NCI-H446 (cell line): ENCODE measurements at places on chromosomes 1 and 21.

GRCh38 chr1:89525169-89525855 is 683 bp downstream of the LRRC8B start:
- DNase-seq = no peak

- no peak for DNase-seq
Observed at GRCh38 chr1:7300893-7301663, 470.0 kb upstream of the VAMP3 start.

DNA sequence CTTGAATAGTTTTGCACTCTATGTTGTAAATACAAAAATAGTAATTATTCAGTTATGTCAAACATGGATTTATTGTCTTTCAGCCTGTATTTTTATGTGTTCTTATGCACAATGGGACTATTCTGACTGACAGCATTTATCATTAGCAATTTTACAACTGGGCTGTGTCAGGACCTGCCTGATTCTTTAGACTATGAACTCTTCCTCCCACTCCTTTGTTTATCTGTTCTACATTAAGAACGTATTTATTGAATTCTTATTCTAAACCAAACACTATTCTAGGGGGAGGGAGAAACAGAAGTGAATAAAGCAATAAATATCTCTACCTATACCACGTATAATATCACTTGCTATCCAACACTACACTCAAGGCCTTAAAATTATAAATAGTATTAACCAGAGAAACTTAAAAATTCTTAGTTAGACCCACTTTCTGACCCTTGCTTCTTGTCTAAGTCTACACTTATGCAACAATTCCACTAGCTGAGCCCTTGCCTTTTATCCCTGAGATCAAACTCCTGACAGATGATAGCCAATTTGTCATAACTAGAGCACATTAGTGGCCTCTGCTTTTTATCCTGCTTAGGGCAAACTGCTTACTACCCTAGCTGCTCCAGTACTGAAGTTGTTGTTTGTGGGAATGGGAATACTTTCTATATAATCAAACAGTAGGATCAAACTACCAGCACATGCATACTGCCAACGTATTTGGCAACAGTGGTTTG is 494.3 kb downstream of the BRINP3 start:
- DNase-seq = no peak

DNA sequence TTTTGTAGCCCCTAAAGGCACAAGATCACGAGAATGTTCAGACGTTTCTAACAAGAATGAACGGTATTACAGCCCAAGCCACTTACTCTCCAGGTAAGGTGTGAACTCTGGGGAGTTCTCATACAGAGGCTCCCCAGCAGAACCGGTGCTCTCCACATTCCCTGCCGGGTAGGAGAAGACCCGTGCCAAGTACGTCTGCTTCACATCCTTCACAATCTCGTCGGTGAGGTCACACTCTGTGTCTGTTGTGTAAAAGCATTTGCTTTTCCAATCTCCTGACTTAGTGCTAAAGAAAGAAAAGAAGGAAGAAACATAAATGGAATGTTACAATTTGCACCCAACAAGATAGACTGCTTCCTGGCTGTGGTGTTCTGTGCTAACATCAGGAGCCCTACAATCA is 5.7 kb downstream of the F3 start:
- DNase-seq = no peak

DNA sequence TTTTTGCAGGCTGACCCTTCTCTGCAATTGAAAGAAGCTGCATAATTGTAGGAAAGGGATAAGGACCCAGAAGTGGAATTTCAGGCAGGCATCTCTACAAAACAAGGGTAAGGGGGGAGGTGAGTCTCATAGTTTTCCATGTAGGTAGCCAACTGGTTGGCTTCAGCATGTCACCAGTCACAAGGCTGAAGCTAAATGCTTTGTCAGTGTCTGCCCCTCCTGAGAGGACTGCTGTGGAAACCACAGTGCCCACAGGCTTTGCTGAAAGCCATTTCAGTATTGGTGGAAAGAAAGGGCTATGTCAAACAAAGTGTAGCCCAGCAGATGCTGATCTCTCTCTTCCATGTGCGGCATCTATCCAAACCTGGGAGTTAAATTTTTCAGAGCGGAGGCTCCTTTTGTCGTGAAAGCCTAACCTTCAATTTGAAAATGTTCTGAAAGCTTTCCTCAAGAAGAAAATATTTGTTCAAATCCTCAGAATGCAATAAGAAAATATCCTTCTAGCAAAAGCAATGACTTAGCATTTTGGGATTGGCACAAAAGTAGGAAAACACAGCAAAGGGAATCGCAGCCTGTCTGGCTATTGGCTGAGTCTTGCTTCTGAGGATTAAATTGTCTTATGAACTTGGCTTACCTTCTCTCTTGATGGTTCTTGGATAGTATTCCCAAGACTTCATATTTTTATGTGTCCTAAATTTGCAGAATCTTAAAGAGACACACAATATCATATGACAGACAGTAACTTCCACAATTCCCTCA is 591.7 kb downstream of the PLPP3 start:
- no peak for DNase-seq

DNA sequence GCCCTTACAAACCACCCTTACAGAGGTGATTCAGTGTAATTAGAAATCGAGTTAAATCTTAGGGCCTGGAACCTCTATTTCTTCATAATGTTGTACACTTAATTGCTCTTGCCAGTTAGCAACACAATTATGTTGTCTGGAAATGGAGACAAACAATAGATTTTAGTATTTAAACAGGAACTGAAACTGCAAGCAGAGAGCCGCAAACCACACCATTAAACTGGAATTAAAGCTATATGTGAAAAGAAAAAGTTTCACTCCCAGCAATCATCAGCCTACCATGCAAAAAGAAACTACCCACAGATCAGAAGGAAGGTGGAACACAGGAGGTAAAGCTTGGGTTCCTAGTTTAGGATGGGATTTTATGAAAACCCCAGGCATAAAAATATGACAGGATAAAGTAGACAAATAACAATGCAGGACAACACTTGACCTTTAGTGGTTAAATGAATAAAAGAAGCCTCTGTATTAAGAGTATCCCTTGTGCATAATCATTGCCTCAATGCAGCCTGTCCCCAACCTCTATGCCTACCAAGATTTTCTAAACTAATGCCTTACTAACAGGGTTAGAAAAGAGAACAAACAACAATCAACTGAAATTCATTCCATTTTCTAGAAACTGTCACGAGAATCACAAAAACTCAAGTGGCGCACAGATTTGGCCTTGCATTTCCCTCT is 304.3 kb upstream of the ESRRG start:
- DNase-seq = no peak

GRCh38 chr1:200108659-200109058 is 81.1 kb downstream of the NR5A2 start:
- no peak for DNase-seq

- DNase-seq = peak; percentile 24
Observed at GRCh38 chr1:212699625-212700222, at the start of gene BATF3. Gene BATF3, minus strand, starts transcription at chr1:212699840. Its CDS starts 78 bp downstream, at chr1:212699762.

DNA sequence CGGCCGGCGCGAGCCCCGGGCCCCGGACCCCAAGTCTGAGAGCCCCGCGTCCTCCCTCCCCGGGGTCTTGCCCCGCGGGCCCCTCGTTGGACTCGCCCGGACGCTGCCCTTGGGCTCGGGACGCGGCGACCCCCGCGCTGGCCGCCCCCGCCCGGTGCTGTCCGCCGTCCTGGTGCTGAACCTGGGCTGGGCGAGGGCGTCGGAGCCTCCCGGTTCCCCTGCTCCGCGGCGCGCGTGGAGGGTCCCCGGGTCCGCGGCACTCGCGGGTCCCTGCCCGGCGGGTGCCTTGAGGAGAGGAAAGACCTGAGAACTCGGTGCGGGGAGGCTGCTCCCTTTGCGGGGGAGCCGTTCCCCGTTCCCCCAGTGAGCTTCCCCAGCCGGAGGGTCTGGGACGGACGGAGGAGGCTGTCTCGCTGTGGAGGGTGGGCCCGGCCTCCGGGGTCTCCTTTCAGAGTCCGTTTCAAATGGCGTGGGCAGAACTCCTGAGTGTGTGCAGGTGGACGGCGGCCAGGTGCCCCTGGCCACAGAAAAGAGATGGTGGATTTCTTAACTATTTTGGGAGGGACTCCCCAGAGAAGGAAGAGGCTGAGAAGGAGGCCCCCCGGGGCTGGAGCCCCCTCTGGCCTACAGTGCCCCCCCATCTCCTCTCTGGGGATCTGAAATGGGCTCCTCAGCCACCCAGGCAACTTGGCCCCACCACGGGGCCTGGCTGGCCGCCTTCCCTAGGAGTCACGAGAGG is 595 bp downstream of the GABRD start:
- no peak for DNase-seq

DNA sequence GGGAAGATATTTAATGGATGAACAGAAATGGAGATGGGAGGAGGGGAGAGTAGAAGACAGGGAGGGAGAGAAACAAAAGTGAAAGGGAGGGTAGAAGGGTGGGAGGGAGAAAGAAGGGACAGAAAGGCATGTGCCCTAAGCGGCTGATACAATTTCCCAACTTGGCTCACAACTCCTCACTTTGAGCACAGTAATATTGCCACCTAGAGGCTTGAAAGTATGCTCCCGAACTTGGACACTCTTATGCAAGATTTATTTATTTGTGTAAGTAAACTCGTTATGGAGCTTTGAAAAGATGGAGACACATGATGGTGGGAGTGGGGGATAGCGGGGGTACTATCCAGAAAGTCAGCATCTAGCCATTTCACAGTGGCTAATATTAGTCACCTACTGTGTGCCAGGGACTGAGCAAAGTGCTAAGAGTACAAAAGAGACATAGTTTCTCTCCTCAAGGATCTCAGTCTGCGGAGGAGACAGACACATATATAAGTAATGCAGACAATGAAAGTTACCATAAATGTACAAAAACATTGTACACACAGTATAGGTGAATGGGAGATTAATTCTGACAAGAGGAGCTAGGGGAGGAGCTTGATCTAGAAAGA is 189.7 kb downstream of the SEC16B start:
- DNase-seq = peak; percentile 32

DNA sequence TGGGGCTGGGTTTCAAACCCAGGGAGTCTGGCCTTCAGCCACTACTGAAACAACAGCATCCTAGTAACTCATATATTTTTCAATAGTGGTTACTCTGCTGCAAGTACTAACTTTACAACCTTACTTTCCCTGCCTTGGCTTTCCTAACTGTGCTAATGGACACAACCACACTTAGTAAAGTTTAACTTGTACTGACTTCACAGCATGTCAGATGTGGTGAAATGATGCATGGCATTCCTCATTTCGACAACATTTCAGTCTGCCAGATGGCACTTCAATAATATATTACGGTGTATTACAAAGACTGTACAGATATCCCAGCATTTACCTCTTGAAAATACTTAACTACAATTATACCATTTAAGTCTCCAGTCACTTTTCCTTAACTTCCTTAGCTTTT is 27.8 kb downstream of the LRRC7 start:
- peak; percentile 76 for DNase-seq

DNA sequence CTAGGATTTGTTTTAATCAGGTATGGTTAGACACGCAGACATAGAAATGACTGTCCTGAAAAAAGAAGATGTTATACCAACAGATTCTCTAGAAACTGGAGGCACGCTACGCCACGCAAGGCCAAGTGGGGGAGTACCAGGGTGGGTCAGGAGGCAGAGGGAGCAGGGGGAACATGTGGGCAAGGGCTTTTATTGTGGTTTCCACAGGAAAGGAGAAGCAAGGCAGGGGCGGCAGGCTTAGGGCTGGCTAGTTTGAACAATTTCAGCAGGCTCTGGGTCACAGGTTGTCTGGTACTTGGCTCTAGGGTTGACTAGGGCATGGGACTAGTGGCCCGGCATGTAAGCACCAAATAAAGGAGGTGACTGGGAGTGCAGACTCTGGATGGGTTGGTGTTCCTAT is 7.2 kb downstream of the MTARC2 start:
- DNase-seq = no peak

DNA sequence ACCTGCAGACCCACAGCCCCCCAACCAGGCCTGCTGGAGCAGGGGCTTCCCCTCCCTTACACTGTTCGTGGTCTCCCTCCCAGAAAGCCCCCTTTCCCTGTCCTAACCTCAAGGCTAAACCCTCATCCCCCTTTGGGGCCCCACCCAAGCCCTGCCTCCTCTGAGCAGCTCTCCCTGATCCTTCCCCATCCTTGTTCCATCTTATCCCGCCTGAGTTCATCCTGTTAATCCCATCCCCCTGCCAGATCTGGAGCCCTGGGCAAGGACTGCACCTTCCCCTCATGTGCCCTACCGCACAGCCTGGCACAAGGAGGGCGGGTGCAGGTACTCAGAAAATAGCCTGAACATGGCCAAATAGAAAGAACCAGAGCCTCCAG is 6.9 kb upstream of the TNNT2 start:
- no peak for DNase-seq

- DNase-seq = peak; percentile 39
Observed at GRCh38 chr1:92749024-92749634, 35.8 kb downstream of the EVI5 start.

DNA sequence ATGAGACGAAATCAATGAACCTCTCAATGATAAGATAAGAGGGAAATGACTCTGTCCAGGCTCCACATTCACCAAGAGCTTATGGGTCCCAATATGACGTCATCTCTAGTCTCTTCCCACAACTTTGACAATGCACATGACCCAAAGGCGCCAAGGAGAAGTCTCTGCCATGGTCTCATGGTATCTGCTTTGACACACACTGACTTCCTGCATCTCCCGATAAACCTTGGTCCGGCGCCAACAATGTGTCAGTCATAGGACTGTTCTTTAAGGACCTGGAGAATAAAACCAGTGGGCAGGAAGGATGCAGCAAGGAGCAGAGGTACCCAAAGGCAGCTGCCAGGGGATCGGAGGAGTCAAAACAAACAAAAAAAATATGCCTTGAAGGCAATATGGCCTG is 46.9 kb upstream of the TMEM51 start:
- DNase-seq = no peak

DNA sequence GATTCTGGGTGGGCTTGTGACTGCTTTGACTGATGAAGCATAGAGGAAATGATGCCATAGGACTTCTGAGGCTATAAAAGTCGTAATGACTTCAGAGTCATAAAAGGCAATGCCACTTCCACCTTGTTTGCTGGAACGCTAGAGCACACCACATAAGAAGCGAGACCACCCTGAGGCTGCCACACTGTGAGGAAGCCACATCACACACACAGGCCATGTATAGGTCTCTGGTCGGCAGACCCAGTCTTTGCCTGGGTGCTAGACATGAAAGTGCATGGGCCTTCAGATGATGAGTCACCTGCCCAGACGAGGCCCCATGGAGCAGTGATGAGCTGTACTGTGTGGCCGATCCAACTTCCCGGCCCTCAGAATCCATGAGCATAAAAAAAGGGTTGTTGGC is 14.2 kb upstream of the KANK4 start:
- DNase-seq = no peak

- no peak for DNase-seq
Observed at GRCh38 chr21:29873908-29874307, 65.9 kb downstream of the GRIK1 start.

GRCh38 chr21:41086569-41086968 is 81.4 kb upstream of the BACE2 start:
- DNase-seq = no peak

DNA sequence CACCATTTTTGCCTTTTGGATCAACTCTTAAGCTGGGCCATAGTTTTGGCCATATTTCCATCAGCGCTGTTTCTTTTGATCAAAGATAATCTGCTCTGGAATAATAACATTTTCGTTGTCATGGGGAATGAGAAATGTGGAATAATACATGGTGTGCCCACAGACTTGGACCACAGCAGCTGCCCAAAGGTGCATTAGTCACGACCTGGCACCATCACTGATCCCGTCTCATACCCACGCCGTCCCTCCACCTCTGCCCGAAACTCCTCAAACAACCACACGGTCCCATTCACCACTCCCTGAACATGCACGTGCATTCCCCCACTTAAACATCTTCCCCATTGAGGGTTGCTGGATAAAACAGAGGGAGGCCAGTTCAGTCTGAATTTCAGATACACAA is 76.9 kb downstream of the SLC66A1 start:
- DNase-seq = no peak
